ENCODE measurements at places on chromosomes 6 and 20. TPM values are rescaled to one million over a fixed set of nuclear protein-coding genes. Genes with fewer than 3 reads are reported as not detected.

Gene PEX3
- total RNA-seq, result 22.3 TPM

Gene SLC22A2
- total RNA-seq, result not detected

Gene CNBD2
- 1.6 TPM for total RNA-seq

Gene GSTA3
- not detected for total RNA-seq
